HS-27A (cell line): ENCODE measurements at places on chromosomes 7 and 10.

GRCh38 chr7:32462977-32463376 is 27.2 kb downstream of the LSM5 start:
- DNase-seq: no peak

GRCh38 chr10:85612833-85613232 is 753.8 kb downstream of the GRID1 start:
- no peak for DNase-seq

DNA sequence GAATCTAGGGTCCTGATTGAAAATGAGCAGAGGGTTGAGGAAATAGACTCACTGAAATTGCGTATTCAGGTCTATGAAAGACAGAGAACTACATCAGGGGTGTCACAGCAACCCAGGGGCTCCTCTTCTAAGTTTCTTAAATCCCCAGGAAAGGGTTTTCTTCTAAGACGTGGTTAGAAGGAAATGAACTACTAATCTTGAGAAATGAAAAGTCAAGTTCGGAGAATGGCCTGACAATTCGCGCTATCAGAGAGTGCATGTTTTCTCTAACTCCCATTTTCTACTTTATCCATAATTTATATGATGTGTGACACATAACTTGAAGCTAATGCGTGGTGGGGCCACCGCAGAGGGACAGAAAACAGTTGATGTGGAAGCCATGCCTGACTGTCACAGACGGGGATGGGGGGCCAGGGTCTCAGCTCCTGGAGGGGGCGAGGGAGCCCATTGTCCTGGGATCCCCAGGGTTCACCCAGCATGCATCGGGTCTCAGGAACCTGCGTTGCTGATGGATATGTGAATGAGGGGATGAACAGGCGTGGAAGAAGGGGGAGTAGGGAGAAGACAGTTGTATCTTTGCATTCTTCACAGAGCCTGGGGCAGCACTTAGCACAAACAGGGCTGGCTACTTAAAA is 86.3 kb downstream of the PTPRE start:
- no peak for DNase-seq

DNA sequence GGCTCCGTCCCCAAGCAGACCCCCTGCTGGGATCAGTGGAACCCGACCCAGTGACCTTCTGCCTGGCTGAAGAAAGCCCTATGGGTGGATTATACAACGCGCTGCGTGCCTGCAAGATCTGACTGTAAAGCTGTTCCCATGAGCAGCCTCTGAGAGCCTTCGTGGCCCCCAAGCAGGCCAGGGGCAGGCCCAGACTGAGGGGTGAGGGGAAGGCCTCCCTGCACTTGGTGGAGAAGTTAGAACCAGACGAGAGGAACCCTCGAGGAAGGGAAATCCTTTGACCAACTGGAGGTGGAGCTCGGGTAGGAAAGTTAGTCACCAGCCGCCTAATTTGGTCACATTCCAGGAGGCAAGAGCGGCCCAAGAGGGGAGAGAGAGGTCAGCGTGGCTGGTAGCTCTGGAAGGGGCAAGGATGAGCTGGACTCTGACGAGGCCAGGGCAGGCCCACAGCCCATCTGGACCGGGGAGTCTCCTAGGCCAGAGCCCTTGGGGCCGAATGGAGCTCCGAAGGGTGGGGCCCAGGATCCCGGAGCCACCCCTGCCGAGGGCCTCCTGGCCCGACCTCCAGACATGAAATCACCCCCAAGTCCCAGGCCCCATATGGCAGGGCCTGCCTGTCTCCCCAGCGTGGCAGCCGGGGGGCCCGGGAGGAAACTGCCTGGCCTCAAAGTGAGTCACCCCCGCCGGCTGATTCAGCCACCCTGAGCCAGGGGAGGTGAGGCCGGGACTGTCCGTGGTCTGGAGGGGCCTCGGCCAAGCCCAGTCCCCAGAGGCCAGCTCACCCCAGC is 23.3 kb upstream of the PDGFA start:
- peak; percentile 46 for DNase-seq

DNA sequence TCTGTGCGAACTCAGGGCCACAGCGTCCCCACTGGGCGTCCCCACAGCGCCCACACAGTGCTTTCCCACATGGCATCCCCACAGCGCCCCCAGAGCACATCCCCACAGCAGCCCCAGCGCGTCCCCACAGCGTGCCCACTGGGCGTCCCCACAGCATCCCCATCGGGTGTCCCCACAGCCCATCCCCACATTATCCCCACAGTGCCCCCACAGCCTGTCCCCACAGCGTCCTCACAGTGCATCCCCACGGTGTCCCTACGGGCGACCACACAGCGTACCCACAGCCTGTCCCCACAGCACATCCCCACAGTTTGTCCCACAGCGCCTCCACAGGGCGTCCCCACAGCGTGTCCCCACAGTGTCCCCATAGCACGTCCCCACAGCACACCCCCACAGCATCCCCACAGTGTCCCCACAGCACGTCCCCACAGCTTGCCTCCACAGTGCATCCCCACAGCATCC is 131.6 kb downstream of the ACTR3B start:
- DNase-seq: no peak

DNA sequence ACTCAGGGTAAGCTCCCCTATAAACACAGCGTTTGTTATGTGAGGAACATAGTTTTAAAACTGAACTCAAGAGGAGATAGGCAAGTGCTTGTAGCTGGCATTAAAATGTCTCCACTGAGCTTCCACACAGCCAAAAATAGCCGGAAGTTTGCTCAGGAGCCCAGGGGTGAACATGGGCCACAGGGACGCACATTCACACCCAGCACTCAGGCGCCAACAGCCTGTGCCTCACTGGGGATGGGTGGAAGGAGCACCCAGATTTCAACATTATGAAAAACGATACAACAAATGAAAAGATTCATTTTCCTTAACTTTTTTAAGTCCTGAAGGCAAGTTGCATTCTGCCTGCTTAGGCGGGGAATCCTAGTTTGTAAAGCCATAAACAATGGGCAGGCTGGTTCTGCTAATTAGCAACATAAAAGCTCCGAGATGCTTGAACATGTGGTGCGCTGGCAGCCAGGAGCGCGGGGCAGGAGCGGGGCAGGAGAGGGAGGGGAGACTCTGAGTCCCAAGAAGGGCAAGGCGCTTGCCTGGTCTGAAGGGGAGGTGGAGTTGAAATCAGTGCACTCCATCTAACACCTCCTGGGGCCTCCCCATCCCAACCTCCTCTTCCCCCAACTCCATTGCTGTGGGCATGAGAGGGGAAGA is 235.9 kb downstream of the COBL start:
- no peak for DNase-seq
